ENCODE measurements at places on chromosomes 2 and 18. TPM values are rescaled to one million over a fixed set of nuclear protein-coding genes. Genes with fewer than 3 reads are reported as not detected.
A peak's percentile ranks its signal among the peaks of the same experiment; 100 is the strongest.

UCN gene
- 4.1 TPM for total RNA-seq

RBKS gene
- total RNA-seq: 0.99 TPM

LYG2 gene
- total RNA-seq: not detected

ABCG5 gene
- not detected for total RNA-seq

MC4R gene
- total RNA-seq: not detected

PLA2R1 gene
- 78.9 TPM for total RNA-seq

- H3K4me1 ChIP-seq: no peaks in the 10 kb centered on the region
- no peak for DNase-seq
- peaks cover 8% of the 10 kb centered on the region for H3K36me3 ChIP-seq
- no peak overlapping the region for H3K4me3 ChIP-seq
- no peak overlapping the region for H3K27ac ChIP-seq
Measured at GRCh38 chr2:196725218-196725617, 74.3 kb downstream of the GTF3C3 start.

DNA sequence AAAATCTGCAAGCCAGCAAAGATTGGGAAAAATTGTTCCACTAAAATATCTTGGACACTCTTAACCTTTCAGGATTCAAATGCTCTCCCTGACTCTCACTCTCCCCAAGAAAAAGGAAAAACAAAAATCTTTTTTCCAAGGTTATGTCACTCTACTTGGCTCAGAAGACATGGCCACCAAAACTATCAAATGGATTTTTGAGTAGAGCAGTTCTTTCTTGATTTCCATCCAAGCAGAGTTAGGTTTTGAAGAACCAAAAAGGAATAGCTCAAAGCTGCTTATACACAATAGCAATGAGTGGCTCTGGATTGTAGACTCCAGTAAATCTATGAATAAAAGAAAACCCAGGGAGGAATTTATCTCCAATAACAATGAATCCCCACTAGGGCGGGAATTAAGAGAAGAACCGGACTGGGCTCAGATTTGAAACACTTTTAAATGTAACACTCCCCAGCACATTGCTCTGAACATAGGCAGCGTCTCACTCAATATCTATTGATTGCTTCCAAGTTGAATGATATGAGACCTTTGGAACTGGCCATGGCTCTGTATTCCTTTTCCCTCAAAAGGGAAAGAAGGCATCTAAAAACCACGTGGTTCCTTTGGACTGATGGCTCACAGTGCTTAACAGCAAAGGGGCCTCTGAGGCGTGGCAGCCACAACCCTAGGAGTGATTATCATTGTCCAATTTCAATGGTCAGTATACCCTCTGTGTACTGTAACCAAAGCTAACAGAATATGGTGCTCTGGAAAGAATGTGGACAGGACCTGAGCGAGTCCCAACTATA, 68.3 kb downstream of the SPRED2 start:
- H3K27ac ChIP-seq: peak overlapping the region; percentile 63
- H3K4me3 ChIP-seq: peak overlapping the region; percentile 29
- no peaks in the 10 kb centered on the region for H3K36me3 ChIP-seq
- H3K27me3 ChIP-seq: no peaks in the 10 kb centered on the region
- peaks cover 80% of the 10 kb centered on the region for H3K4me1 ChIP-seq

GRCh38 chr2:167689444-167689843, 558.0 kb downstream of the STK39 start:
- no peak for DNase-seq
- peaks cover 4% of the 10 kb centered on the region for H3K27me3 ChIP-seq
- no peak overlapping the region for H3K4me3 ChIP-seq
- H3K27ac ChIP-seq: no peak overlapping the region
- H3K4me1 ChIP-seq: no peaks in the 10 kb centered on the region

DNA sequence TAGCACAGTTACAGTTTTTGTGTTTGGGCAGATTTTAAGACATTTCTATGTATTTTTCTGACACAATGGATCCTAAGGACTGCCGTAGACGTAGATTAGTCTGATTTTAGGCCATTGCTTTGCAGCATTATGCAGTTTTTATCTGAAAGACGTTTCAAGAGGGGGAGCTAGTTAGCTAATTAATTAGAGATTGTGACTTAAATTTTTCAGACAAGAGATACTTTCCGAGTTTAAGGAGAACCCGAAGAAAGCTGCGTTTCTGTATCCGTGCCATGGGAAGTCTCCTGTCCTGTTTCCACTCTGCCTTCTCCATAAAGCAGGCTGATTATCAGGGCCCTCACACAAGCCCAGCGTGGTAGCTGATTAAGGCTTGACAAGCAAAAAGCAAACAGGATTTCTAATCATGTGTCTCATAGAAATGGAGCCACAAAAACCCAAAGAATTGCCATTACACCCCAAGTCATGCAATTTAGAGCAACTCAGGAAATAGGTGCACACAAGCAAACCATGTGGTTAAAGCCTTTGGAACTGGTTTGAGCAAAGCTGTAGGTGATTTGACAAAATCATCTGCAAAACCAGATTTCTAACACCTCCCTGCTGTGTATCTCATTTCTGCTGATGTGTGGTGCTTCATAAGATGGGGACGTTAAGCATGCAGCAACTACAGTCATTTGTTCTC, 808.1 kb downstream of the RNF144A start:
- H3K4me1 ChIP-seq: no peaks in the 10 kb centered on the region
- no peaks in the 10 kb centered on the region for H3K36me3 ChIP-seq
- no peak overlapping the region for H3K27ac ChIP-seq
- no peaks in the 10 kb centered on the region for H3K27me3 ChIP-seq
- no peak for DNase-seq

GRCh38 chr2:168450732-168451131, 5.3 kb upstream of the CERS6 start:
- peaks cover 15% of the 10 kb centered on the region for H3K4me1 ChIP-seq
- no peak for DNase-seq
- no peaks in the 10 kb centered on the region for H3K27me3 ChIP-seq
- H3K4me3 ChIP-seq: no peak overlapping the region
- no peaks in the 10 kb centered on the region for H3K36me3 ChIP-seq

DNA sequence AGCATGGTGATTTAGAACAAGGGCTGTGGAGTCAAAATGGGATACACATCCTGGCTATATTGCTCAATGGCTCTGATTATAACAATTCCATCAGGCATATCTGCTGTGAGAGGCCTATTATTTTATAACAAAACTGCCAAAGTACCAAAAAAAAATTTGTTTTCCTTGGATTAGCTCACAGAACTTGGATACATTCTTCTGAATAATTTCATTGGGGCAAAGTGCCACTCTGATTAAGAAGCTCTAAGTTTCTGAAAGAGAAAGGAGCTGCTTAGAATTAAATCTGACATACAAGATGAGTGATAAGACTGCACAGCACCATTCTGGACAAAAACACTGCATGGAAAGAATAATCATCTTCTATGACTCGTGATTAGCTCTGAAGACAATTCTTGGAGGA, 85.7 kb downstream of the SMC6 start:
- peaks cover 33% of the 10 kb centered on the region for H3K36me3 ChIP-seq
- H3K4me3 ChIP-seq: no peak overlapping the region
- no peak for DNase-seq
- no peaks in the 10 kb centered on the region for H3K27me3 ChIP-seq
- H3K4me1 ChIP-seq: no peaks in the 10 kb centered on the region

- peaks cover 17% of the 10 kb centered on the region for H3K27me3 ChIP-seq
- no peak overlapping the region for H3K27ac ChIP-seq
- no peaks in the 10 kb centered on the region for H3K36me3 ChIP-seq
Measured at GRCh38 chr2:79788952-79789651, 276.3 kb downstream of the CTNNA2 start.

- no peaks in the 10 kb centered on the region for H3K27me3 ChIP-seq
- H3K4me1 ChIP-seq: no peaks in the 10 kb centered on the region
- no peaks in the 10 kb centered on the region for H3K36me3 ChIP-seq
Measured at GRCh38 chr18:78861116-78861515, 118.5 kb upstream of the SALL3 start.

DNA sequence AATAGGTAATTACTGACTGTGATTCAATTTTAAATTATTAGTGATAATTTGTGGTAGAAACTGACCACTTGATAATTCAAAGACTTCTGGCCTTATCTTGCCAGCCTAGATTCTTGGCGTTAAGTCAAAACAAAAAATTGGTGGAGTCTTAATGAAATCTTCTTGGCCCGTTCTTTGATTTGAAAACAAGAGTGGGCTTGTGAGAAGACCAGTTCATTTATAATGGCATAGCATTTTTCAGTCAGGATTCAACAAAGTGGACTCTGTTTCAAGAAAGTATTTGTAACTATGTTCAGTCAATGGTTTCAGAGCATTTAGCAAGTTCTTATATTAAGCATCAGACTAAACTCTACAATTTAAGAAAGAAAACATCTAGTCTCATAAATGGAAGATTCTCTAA, 26.0 kb downstream of the ITGA4 start:
- H3K27ac ChIP-seq: no peak overlapping the region
- H3K4me3 ChIP-seq: no peak overlapping the region
- H3K27me3 ChIP-seq: no peaks in the 10 kb centered on the region
- no peak for DNase-seq
- no peaks in the 10 kb centered on the region for H3K4me1 ChIP-seq

- no peak overlapping the region for H3K27ac ChIP-seq
- no peaks in the 10 kb centered on the region for H3K27me3 ChIP-seq
- H3K4me3 ChIP-seq: no peak overlapping the region
- peaks cover 14% of the 10 kb centered on the region for H3K4me1 ChIP-seq
Measured at GRCh38 chr2:64754570-64754969, 100.9 kb upstream of the SERTAD2 start.

DNA sequence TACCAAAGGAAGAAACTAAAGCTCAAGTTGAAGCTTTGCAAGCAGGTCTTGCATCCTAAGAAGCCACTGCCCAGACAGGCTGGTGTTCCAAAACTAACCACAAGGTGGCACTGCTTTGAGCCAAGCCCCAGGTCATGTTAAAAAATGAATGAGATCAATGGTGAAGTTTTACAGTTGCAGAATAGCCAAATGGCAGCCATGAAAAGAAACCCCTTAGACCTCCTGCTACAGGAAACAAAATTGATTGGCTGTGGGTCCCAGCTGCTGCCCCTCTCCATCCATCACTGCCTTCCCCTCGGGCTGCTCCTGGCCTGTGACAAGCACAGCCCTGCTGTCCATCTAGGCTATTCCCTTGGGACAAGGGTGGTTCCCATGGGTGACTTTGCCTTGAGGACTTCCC, 20.7 kb upstream of the MREG start:
- H3K4me3 ChIP-seq: no peak overlapping the region
- no peaks in the 10 kb centered on the region for H3K36me3 ChIP-seq
- H3K27ac ChIP-seq: no peak overlapping the region
- no peak for DNase-seq

DNA sequence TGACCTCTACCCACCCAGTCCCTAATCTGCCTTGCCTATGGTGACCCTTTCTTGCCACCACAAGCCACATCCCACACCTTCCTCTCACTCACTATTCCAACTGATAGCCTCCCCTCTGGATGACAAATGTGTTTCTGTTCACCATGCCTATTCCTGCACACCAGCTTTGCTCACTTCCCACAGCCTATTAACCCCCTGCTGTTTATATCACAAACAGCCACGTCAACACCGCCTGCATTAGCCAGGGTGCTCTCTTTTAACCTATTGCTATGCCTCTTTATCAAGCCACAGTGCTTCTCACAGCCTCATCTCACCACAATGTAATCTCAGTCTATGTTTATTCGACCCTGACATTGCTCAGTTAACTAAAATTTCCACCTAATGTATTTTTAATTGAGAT, 271.8 kb downstream of the SUCLG1 start:
- H3K27ac ChIP-seq: no peak overlapping the region
- DNase-seq: no peak
- H3K36me3 ChIP-seq: no peaks in the 10 kb centered on the region
- H3K4me1 ChIP-seq: no peaks in the 10 kb centered on the region
- no peak overlapping the region for H3K4me3 ChIP-seq

- H3K27ac ChIP-seq: no peak overlapping the region
- no peak overlapping the region for H3K4me3 ChIP-seq
- no peaks in the 10 kb centered on the region for H3K4me1 ChIP-seq
- no peak for DNase-seq
Measured at GRCh38 chr2:138182250-138182936, 218.1 kb downstream of the HNMT start.
